ENCODE measurements at places on chromosomes 12 and 14.

DNA sequence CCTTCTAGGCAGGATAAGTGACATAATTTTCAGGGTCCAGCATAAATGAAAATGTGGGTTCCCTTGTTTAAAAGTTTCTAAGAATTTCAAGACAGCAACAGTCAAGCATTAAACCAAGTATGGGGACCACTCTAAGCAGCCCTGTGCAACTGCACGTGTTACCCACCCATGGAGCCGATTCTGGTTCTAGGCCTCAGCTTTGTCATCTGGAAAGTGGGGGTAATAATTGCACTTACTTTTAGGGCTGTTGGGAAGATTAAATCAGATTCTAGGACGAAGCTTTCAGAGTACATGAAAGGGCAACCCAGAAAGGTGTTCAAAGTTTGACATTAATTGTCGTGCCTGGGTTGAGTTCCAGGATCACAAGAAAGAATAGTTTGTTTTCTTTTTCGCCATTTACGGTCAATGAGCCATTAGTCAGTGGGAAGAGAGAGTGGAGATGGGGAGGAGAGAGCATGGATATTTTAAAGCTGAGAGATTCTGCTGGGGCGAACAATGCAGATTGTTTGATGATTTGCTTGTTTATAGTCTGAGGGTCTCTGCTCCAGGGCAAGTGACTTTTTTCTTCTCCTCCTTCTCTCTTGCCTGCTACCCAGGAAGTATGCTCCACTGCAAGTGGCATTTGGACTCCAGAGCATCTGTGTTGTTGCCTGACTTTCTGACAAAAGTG lies 10.7 kb upstream of the PPFIBP1 start:
- no peak for DNase-seq

DNA sequence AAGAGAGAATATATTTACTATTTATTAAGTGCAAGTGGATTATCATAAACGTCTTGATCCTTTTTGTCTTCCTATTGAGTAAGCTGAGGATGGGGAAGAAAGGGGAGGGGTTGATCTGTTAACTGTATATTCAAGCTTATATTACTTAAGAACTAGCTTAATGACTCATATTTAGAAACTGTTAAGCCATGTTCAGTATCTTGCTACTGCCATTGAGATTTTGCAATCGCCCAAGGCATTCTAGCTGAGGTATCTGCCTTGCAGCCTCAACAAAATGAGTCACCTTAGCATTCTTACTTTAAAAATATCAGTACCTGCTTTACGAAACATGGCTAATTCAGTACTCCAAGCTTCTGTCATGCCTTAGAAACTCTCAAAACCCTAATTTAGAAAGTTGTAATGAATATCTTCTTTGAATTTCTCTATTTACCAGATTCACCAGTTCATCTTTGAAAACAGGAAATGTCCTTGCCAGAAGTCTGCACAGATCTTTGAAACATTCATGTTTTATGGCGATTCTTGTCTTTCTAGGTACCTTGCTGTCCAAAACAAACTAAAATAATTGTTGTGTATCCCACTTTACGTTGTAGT lies 76.1 kb downstream of the ALG10B start:
- DNase-seq, result no peak

- DNase-seq, result no peak
These were observed 408.9 kb upstream of the FBXO33 start for GRCh38 chr14:39841088-39841487.

DNA sequence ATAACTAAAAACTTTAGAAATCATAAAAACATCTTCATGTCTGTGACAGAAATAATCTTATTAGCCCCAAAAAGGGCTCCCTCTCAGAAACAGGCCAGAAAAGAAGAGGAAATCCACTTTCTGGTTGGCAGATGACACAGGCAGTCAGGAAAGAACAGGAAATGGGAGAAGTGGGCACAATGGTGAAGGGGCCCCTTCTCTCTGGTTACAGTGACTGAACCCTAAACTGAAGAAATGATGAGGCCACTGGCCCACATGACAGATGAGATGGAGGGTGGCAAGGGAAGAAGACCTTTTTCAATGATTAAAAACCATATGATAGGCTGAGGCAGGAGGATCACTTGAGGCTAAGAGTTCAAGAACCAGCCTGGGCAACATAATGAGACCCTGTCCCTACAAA lies 21.1 kb downstream of the TCTN1 start:
- DNase-seq, result no peak

- DNase-seq, result no peak
These were observed 35.7 kb upstream of the HIF1A start for GRCh38 chr14:61659582-61659981.

- no peak for DNase-seq
These were observed 33.0 kb upstream of the SLC5A8 start for GRCh38 chr12:101243074-101243473.

- DNase-seq, result no peak
These were observed 107.1 kb downstream of the PLXNC1 start for GRCh38 chr12:94255428-94255827.

DNA sequence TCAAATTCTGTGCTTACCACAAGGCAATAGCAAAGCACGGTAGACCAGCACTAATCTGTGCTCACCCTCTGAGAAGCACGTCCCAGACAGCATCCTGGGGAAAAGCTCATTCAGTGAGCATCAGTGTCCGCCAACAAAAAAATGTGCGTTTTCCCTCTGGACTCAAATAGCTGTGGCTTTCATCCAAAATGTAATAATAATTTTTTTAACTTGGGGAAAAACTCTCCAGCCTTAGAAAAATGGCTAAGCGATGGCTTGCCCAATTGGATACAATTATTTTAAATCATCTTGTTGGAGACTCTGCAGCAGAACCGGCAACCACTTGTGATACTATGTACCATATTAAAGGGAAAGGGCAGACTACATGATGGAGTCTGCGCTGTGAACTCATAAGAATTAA lies 1.1 kb upstream of the KRT77 start:
- no peak for DNase-seq

GRCh38 chr14:98782062-98782461 lies 489.9 kb downstream of the BCL11B start:
- no peak for DNase-seq

DNA sequence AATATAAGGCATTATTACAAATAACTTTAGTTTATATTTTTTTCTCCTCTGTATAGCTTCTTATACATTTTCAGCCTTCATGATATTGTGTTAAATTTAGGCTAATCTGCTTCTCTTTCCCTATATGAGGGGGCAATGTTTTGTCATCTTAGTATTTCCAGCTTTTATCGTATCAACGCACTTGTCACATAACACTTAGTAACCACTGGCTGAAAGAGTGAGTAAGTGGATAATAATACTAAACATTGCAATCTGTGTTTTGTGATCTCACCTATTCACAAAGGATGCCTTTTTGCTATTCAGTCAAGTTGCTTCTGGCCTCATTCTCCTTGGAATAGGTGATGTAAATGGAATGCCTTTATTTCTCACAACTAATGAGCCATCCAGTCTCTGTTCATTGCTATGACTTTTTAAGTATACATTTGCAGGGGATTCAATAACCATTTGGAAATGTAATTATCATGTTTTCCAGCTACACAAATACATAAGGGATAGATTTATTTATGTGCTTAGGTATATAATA lies 260.9 kb downstream of the BMP4 start:
- no peak for DNase-seq

- no peak for DNase-seq
These were observed 11.8 kb upstream of the CD27 start for GRCh38 chr12:6432991-6433390.

DNA sequence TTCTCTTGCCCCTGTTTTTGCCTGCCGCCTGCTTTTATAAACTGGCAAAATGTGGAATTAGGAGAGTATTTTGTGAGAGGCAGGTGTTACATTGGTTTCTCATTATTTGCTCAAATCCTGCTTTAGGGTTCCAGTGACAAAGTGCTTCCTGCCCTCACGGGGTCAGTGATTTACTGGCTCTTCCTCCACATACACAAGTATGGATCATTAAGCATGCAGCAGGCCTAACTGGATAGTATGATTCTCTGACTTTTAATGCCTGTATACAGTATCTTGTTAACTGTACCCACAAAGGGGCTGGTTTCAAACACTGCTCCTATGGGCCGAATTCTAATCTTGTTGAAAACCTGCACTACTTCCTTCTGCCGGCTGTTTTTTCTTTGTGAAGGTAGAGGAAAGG lies 63.2 kb downstream of the PTCSC3 start:
- no peak for DNase-seq

DNA sequence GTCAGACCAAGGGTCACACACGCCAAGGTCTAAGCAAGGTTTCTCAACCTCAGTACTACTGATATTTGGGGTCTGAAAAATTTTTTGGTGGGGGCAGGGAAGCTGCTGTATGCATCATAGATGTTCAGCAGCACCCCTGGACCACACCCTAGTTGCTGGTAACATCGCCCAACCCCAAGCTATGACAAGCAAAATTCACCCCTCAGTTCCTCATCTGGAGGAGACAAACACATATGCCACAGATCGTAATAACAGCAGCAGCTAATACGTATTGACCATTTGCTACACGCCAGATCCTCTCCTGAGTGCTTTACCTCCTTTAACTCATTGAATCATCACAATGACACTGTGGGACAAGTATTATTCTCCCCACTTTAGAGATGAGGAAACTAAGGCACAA lies 46.4 kb downstream of the ACTN1 start:
- no peak for DNase-seq

GRCh38 chr12:114767906-114768722 lies 84.1 kb upstream of the TBX3 start:
- no peak for DNase-seq

DNA sequence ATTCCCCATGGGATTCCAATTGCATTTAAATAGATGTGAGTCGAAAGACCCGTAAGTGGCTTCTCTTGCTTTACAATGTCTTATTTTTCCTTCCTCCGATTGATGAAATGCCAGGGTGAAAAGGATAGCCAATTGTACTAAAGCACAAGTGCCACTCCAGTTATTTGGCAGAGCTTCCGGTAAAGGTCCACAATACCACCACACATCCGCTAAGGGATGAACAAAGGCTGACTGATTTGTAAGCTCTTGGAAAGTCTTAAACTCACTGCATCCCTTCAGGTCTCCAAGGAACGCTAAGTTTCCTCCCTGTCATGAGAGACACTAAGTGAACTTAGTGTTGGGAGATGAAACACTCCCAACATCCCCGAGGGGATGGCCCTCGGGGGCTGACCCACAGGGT lies 21.2 kb upstream of the RNASE1 start:
- DNase-seq, result no peak

DNA sequence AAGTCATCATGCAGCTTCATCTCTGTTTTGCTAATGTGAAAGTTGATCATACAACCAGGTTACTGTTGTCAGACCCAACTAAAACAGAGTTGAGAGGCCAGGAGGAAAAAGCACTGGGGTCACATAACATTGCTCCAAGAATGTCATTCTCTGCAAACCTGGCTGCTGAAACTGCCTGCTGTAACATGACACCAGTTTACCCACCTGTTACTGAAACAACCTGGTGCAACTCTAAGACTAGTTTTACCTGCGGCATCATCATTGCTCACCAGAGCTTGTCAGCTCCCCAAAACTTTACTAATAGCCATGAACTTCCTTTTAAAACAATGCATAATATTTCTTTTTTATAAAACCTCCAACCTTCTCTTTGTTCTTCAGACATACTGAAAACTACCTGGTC lies 30.7 kb upstream of the DEGS2 start:
- DNase-seq, result no peak

GRCh38 chr12:132467511-132467910 lies 22.4 kb upstream of the FBRSL1 start:
- DNase-seq, result no peak

- DNase-seq, result no peak
These were observed 35.3 kb upstream of the CSRNP2 start for GRCh38 chr12:51118706-51119105.

DNA sequence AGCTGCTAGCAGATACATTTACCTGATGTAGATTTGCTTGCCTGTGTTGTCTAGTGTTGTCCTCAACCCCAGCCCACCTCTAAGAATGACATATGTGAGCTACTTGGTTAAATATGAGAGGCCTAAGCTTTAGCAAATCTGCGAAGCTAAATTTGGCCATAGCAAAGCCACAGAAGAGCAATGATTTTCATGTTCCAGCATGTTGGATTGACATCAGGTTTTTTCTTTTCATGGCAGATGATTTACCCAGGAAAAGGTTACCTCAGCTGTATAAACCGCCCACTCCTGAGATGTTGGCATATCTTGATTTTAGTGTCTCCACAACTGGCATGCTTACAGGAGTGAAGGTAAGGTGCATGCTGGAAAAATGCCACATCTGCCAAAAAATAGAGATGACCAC lies 36.4 kb upstream of the ATF1 start:
- no peak for DNase-seq

DNA sequence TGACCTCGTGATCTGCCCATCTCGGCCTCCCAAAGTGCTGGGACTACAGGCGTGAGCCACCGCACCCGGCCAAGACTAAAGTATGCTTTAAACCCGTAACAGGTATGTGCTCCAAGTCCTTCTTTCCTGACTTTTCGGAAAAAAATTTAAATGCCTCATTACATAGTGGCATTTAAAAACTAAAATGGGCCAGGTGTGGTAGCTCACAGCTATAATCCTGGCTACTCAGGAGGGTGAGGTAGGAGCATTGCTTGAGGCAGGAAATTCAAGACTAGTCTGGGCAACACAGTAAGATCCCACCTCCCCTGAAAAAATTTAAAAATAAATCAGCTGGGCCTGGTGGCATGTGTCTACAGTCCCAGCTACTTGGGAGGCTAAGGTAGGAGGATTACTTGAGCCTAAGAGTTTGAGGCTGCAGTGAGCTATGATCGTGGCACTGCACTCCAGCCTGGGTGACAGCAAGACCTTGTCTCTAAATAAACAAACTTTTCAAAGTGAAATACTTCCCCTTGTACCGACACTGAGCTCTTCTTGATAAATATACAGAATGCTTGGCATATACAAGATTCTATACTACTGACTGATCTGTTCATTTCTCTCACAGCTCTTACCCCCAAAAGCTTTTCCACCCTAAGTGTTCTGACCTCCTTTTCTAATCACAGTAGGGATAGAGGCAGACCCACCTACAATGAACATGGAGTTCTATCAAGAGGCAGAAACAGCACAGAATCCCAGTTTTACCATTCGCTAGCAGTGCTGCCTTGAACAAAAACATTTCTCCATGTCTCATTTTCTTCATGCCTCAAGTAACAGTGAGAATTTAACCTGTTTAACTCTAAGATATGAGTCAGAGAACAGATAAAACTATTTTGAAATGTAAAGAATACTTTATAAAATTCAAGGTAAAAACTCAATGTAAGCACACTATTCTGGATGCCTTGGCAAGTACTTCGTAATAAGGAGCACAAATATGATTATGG lies 7.9 kb downstream of the PPP4R3A start:
- DNase-seq, result no peak

DNA sequence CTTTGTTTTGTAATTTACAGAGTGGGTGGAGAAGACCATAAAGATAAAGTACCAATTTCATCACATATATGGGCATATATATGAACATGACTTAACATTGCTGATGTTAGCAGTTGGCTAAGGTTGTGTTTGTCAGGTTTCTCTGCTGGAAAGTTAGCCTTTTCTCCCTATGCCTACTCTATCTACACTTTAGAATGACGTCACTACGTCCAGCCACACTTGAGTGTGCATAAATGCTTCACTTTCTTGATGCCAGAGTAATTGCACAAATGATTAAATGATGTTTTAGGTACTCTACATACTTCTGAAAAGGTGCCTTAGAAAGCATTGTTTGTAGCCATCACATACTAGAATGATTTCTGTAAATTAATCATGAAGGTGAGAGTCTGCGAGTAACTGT lies 759.2 kb upstream of the MGAT4C start:
- no peak for DNase-seq

GRCh38 chr12:103181366-103182152 lies 224.1 kb downstream of the ASCL1 start:
- no peak for DNase-seq
